ENCODE measurements at places on chromosomes 2 and 18.

- no peak for DNase-seq
Measured at GRCh38 chr2:223936862-223937326, 8.2 kb downstream of the WDFY1 start.

DNA sequence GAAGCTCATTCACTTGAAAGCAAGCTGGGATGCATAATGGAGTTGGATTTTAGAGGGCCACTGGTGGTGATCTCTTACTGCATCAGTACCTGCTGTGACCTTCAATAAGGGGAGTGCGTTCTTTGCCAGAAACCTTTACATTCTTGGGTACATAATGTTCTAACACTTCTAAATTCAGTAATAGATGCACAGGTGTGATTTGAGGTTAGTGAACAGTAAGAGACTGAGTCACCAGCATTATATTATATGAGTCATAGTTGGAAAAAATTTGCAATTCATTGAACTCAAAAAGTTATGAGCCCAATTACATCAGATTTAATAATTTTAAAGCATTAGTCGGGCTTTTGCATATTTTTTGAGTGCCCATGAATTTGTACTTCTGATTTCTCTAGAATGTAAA lies 803.3 kb downstream of the ADCYAP1 start:
- DNase-seq = no peak

DNA sequence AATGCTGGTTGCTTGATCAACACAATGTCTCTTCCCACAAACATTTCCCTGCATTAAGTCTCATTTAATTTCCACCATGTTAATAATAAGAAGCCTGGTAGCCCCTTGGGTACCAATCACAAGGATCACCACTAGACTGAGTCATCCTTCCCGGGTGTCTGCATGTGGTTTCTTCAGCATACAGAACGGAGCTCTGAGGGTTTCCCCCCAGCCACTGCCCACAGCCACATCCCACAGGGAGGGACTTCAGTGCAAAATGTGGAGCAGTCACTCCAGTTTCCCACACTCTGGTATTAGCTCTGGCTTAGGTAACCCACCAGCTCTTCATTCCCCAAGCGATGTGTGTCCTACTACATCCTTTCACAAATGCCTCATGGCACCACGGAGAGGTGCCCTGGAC lies 42.7 kb upstream of the POLE4 start:
- no peak for DNase-seq

DNA sequence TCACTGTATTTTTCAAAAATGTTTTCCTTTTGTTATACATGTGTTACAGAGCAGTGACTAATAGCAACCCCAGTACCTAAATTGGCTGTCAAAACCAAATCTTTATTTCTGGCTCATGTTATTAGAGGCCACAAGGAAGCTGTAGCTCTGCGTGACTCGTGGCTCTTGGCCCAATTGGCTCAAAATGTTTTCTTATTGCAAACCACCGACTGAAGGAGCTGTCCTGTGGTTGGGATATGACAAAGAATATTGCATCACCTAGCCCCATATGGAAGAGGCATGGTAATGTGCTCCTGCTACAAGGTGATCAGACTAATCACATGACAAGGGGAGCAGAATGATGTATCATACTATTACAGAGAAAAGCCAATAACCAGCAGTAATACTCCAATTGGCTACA lies 1058.5 kb downstream of the CBLN2 start:
- no peak for DNase-seq

- no peak for DNase-seq
Measured at GRCh38 chr18:3610813-3611212, 160.8 kb downstream of the TGIF1 start.

GRCh38 chr2:24725956-24726355 lies 67.2 kb downstream of the PTRHD1 start:
- no peak for DNase-seq

Data from trophoblast cell (in vitro differentiated cells and primary cell).